ENCODE measurements at places on chromosomes 7 and 10. TPM values are rescaled to one million over a fixed set of nuclear protein-coding genes. Genes with fewer than 3 reads are reported as not detected.
A peak's percentile ranks its signal among the peaks of the same experiment; 100 is the strongest.

Gene GIMAP8
- total RNA-seq: not detected

Gene FAM25G
- total RNA-seq: not detected

Gene AKR1C8
- 0.10 TPM for total RNA-seq

Gene UCN3
- not detected for total RNA-seq

Gene ITIH5
- not detected for total RNA-seq

GRCh38 chr7:53600296-53600695 is 564.9 kb downstream of the POM121L12 start:
- DNase-seq: no peak

DNA sequence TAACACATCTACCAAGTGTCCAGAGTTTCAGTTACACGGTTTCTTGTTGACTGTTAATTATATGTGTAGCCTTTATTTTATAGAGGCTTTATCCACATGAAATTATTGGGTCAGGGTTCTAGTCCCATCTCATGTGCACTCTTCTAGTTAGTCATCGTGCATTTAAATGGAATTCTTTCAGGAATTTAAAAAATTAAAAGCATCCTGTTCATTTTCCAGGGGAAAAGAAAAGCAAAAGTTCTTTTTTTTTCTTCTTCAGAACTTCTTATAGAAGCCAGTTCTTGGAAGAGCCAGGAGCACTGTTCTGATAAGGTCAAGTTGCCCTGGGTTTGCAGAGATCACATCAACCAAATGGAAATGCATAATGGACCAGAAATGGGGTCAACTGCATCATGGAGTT is 324.7 kb downstream of the INHBA start:
- no peak for DNase-seq

- no peak for DNase-seq
Measured at GRCh38 chr7:123792547-123792946, 43.7 kb upstream of the WASL start.

DNA sequence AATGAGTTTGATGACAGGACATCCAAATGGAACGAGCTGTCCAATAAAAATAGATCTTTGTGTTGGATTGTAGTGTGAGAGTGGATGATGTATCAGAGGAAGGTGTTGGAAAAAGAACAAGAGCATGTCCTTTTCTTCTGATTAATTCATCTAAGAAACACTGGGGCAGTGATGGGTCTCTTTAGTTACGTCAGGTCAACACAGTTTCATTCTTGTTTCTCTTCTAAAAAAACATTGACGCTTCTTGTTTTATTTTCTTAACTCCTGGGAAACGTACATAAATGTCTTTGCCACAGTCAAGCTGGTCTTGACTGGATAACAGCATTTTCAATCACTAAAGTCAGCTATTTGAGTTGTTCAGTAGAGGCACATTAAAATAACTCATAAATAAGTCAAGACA is 67.0 kb downstream of the PPP1R9A start:
- DNase-seq: no peak

DNA sequence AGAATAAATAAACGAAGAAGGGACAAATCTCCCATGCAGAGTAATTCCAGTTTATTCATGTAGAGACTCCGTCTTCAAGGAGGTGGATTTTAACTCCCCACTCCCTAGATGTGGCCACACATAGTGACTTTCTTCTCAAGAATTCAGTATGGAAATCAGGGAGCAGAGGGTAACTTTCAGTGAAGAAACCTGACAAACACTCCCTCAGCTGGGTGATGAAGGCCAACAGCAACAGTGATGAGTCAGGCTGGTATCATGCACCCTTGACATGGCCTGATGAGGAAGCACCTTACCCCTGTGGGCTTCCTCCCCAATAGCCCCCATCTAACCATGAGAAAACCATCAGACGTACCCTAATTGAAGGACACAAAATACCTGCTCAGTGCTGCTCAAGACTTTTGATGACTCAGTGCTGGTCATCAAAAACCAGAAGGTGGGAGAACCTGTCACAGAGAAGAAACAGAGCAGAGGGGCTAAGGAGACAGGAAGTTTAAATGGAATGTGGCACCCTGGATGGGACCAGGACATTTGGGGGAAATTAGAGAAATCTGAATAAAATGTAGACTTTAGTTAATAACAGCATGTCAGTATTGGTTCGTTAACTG is 50.6 kb downstream of the ADAMTS14 start:
- peak; percentile 36 for DNase-seq

GRCh38 chr7:128755819-128756476 is 16.8 kb downstream of the CALU start:
- DNase-seq: no peak

All from NCI-H460 (cell line).